ENCODE measurements at places on chromosomes 1 and 21.

DNA sequence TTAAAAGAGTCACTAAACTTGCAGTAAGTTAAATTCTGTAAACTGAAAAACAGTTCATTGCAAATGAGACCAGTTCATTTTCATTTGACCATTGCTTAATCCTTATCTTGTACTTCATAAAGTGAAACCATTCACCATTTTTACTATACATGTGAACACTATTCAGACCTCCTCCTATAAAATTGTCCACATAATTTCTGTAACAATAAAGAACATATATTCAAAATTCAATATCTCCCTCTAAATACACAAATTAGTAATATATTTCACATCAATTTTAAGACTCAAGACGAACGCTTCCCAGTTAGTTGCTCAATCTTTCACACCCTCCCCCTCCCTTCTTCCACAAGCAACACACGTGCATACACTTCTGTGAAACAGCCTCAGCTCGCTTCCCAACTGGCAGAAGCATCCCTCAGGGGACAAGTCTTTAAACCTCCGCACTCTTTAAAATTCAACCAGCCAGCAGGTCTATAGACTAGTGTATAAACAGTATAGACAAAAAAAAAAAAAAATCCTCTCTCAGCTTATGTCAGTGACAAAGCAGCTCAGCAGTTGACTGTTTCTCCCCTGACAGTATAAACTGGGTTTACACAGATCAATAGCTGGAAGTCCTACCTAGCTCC is 99.6 kb downstream of the DENND1B start:
- DNase-seq, result no peak

DNA sequence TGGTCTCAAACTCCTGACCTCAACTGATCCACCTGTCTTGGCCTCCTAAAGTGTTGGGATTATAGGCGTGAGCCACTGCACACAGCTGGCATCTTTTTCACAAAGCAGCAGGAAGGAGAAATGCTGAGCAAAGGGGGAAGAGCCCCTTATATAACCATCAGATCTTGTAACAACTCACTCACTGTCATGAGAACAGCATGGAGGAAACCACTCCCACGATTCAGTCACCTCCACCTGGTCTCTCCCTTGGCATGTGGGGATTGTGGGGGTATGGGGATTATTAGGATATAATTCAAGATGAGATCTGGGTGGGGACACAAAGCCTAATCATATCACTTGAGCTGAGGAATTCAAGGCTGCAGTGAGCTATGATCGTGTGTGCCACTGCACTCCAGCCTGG is 3.0 kb upstream of the MFSD2A start:
- no peak for DNase-seq

DNA sequence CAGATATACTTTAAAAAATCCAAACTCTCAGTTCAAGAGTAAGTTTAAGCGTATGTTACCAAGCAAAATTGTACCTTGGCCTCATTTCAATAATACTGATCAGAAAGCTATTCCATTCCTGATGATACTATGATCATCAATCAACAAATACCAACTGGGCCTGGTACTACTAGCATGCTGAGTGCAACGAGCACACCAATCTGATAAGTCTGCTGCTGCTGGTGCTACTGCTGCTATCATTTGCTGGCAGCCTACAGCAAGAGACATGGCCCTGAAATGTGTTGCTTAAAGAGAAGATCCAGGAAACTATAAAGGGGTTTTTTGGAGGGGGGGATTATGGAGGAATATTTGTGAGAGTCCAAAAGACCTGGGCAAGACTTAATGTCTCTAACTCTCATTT is 39.7 kb downstream of the NME7 start:
- no peak for DNase-seq

GRCh38 chr1:161235957-161236775 is 1.8 kb downstream of the NR1I3 start:
- no peak for DNase-seq

All from NCI-H510A treated with DMSO at 0.1 percent for 48 hours (cell line).